ENCODE measurements at places on chromosomes 1 and 21.

DNA sequence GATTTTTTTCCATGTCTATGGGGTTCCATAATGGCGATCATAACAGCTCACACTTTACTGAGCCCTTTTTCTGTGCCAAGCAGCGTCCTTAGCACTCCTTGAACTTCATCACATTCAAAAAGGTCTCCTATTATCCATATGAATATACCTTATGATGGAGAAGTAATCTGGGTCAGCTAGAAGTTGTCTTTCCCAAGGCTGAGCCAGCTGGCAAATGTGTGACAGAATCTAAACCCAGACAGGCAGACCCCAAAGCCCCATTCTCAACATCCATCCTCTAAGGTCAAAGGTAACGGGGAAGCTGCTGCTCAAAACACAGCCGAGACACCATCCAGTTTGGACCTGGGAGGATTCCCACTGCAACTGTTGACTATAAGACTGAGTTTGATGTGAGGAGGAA is 249.6 kb downstream of the PRDM2 start:
- DNase-seq, result no peak

DNA sequence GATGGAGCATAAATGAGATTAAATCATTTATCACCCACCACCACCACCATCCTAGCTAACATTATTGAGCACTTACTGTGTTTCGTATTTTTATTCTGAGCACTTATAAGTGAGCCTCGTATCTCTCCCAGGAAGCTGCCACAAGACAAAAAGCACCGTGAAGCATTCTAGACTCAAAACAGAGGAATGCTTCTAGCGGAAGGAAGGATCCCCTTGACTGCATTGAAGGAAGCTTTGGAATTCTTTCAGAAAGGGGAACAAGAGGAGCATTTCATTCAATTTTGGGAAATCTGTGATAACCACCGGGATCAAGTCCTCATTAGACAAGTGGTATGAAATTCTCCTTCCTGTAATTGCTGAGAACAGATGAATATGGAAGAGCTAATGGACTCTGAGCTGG is 66.3 kb downstream of the PTPN14 start:
- no peak for DNase-seq

GRCh38 chr1:213666113-213666512 is 321.7 kb upstream of the PROX1 start:
- DNase-seq, result no peak

- DNase-seq, result no peak
Measured at GRCh38 chr1:178938101-178938958, 67.5 kb upstream of the ANGPTL1 start.

- DNase-seq, result no peak
Measured at GRCh38 chr1:211326528-211327345, at the start of gene TRAF5. TSS of gene TRAF5 (plus strand) at chr1:211326833. CDS start at chr1:211353240, 26,407 bp downstream.

DNA sequence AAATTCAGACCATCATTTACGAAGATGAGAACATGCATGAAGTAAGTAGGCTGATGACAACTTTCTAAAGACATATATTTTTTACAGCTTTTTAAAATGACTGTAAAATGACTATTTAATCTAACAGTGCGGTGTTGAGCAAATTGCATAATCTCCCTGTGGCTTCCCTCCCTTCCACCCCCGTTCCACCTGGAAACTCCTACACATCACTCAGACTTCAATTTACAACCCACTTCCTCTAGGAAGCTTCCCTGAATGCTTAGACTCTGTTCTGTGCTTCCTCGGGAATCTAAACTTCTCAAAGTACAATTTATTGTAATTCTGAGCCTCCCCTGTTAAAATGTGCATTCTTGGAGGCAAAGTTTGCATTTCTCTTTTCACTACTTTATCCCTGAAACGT is 354.9 kb downstream of the DPYD start:
- no peak for DNase-seq

DNA sequence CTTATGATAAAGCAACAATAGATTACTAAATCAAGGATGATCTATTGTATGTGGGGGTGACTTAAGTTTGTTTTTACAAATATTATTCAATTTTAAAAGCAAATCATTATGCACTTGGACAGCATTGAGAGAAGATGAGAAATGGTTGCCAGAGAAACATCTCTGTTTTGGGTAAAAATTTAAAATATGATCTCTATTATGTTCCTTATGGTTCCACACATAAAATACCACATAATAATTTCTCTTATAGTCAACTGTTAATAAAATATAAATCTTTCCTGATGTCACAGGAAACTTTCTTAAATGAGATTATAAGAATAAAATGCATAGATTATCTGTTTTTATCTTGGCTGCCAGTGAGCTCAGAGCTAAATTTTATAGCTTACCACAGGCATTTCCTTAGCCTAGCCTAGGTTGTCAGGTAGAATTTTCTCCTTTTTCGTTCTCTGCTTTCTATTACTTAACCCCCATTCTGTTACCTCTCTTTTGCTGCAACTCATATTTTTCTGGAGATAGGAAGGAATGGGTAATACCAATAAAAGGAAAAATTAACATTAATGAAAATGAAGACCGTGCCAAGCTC is 109.7 kb downstream of the TGFB2 start:
- DNase-seq, result no peak

DNA sequence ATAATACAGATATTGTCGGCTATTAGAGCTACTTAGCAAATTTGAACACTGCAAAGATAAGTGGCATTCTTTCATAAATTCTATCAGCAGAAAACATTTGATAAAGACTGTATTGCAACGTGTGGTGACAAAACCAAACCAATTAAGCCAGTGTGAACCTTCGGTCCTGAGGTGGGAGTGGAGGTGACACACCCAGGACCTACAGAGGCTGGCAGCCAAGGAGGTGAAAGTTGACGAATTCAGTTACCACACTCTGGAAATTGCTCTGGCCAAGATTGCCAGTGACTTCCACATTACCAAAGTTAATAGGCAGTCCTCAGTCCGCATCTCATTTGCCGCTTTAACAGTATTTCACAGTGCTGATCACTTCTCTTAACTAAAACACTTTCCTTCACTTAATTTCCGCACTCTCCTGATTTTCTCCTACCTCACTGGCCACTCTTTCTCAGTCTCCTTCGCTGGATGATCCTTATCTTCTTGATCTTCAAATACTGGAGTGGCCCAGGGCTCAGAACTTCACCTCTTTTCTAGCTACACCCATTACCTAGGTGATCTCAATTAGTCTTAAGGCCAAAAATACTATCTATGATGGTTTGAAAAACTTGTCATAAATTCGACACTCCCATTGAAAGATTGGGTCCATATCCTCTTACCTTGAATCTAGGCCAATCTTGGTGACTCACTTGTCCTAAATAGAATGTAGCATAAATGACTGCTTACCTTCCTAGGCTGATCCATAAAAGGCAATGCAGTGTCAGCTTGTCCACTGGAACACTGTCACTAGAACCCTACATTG is 5.1 kb upstream of the CDC42BPA start:
- no peak for DNase-seq

- DNase-seq, result no peak
Measured at GRCh38 chr1:171245458-171246064, 2.7 kb upstream of the FMO1 start.

- no peak for DNase-seq
Measured at GRCh38 chr1:16094453-16095158, 21.2 kb upstream of the FAM131C start.

DNA sequence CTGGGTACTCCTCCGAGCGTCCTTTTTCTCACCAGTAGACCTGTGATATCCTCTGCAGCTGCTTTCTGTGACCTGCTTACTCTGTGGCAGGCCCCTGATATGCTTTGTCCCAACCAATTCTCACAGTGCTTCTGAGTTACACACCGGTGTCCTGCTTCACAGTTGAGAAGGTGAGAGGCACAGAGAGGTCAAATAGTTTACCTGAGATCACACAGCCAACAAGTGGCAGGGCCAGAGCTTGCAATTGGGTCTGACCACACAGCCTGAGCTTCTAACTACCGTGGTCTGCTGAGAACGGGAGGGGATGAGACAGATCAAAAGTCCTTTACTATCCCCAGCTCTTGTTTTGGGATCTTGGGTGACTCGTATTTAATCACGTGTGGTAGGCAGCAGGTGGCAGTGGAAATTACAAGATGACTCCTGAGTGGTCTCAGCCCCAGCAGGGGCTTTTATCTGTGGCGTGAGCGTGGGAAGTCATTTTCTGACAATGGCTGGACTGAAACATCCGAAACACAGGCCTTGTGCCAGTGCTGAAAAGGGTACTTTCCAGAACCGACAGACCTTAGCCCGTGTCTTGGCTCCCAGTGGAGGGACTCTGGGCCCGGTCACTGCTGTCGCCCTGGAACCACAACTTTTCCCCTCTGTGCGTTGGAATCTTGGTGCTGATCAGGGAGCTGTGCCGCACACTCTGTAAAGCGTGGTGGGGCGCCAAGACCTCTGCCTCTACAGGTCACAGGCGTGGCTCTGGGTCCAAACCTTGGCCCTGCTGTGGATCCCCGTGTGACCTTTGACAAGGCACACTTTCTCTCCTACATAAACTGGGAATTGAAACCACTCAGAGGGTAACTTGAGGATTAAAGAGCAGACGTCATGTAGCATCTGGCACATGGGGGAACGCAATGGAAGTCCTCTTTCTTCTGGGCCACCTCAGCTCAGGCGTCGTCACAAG is 11.9 kb downstream of the THEMIS2 start:
- DNase-seq, result no peak

- DNase-seq, result no peak
Measured at GRCh38 chr1:99538618-99538956, 107.3 kb upstream of the PALMD start.

DNA sequence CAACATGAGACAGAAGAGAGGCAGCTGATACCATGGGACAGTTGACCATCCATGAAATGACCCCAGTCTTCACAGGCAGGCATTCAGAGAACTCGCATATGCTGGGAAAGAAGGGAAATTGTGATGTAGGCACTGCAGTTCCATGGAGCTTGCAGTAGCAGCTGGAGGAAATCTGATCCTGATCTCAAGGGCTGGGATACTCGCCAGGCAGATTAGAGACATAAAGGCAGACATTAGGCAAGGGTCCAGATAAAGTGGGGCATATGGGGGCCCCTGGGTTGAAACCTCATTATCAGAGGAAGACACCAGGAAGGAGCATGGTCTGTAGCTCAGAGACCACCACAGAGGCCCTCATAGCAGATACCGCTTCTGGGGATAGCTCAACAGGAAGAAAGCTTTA is 48.7 kb upstream of the TNR start:
- peak; percentile 25 for DNase-seq

DNA sequence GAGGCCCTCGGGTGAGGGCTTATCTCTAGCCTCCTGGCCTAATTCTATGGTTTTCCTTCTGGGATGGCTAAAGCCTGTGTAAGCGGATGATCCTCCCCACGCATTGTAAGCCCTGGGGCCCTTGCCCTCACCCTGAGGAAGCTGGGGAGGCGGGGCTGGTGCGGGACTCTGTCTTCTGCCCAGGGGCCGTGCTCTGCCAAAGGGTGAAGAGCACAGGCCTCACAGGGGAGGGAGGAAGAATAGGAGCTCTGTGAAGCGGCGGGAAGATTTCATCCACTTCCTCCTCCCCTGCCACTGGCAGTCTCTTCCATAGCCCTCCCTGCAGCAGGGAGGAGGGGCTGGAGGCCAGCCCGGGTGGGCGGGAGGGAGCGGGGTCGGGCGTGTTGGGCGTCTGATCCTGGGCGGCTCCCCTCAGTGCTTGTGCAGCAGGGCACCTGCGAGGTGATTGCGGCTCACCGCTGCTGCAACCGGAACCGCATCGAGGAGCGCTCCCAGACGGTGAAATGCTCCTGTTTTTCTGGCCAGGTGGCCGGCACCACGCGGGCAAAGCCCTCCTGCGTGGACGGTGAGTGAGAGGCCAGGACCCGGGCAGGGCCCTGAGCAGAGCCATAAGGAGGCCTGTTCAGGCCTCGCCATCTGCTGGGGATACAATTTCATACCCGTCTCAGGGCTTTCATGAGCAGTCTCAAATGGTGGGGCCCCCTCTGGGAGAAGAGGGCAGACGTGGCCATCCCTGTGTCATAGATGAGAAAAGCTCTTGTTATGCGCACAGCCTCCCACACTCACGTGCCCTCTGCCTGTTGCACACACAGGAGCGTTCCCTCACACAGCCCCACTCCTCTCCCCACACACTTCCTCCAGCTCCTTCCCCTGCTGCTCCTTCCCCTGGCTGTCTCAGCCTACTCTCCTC is 7.7 kb upstream of the PPM1J start:
- DNase-seq, result no peak

- no peak for DNase-seq
Measured at GRCh38 chr1:214970016-214970415, 112.5 kb upstream of the KCNK2 start.

DNA sequence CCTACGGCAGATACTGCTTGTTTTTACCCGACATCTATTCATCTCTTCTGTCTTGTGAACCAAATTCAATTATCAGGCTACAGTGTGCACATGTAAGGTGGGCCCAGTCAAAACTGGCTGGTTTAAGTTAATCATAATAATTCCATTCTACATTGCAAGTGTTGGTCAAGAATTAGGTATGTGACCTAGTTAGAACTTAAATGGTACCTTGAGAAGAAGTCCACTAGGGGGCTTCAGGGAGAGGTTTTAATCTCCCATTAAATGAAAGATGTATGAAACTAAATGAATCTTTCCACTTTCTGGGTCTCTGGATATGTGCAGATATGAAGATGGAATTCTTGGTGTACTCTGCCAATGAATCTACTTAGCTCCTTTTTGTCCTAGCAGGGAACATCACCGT is 187.1 kb downstream of the CDC42BPA start:
- no peak for DNase-seq

GRCh38 chr1:20980051-20980450 is 192.9 kb upstream of the HP1BP3 start:
- DNase-seq, result no peak

- DNase-seq, result no peak
Measured at GRCh38 chr1:75640137-75640536, 29.2 kb upstream of the SLC44A5 start.

GRCh38 chr1:10104834-10105233 is 72.1 kb downstream of the UBE4B start:
- no peak for DNase-seq

DNA sequence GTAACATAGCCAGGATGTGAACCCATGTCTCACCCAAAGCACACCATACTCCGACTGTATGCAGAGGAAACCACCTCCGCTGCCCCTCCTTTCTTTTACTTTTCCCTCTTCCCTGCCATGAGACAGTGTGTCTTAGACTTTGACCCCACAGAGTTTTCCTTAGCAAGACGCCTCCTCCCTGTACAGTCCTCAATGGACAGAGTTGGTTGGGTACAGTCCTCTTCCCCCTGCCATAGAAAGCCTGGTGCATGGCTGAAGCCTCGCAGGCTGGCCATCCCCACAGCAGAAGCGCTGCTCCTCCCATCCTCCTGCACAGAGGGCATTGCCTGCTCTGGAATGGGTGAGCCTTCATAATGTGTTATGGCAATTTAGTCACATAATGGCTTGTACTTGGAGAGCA is 127.9 kb downstream of the PLPP3 start:
- no peak for DNase-seq

DNA sequence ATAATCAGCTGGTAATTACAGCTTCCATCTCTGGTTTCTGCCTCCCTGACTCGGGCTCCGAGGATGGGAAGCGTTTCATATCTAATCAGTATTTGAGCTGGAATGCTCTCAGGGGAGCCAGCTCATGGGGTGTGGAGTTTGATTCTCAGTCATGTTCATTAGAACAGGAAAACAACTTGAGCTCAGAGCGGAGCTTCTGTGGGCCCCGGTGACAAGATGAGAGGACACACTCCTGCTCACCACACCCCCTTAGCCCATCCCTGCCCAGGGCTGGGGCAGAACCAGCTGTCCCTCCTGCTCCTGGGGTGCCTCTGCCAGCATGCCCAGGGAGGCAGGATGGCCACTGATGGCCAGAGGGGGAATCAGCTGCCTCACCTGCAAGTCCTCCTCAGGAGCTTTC is 726.0 kb downstream of the PTPRU start:
- no peak for DNase-seq

Data from NCI-H2107 (cell line).